ENCODE measurements at places on chromosomes 7 and 10.

DNA sequence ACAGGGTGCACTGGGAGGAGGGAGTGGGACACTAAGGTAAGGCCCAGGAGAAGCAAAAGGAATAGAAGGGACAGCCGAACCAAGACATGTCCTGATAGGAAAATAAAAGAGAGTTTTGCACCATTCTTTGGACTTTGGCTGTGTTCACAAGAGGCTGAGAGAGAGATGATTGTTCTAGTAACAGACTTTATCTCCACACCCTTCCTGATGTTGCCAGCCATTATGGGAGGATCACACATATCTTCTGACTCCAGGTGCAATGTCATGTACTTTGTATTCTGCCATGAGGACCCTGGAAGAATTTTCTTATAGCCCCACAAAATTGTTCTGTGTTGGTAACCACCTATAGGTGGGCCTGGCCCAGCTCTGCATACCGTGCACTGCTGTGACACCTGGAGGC is 11.4 kb downstream of the LSMEM1 start:
- no peak for DNase-seq

GRCh38 chr10:78860260-78860914 is 208.4 kb upstream of the ZMIZ1 start:
- no peak for DNase-seq

- peak; percentile 68 for DNase-seq
These were observed 48.6 kb upstream of the SLIT1 start for GRCh38 chr10:97234400-97234799.

DNA sequence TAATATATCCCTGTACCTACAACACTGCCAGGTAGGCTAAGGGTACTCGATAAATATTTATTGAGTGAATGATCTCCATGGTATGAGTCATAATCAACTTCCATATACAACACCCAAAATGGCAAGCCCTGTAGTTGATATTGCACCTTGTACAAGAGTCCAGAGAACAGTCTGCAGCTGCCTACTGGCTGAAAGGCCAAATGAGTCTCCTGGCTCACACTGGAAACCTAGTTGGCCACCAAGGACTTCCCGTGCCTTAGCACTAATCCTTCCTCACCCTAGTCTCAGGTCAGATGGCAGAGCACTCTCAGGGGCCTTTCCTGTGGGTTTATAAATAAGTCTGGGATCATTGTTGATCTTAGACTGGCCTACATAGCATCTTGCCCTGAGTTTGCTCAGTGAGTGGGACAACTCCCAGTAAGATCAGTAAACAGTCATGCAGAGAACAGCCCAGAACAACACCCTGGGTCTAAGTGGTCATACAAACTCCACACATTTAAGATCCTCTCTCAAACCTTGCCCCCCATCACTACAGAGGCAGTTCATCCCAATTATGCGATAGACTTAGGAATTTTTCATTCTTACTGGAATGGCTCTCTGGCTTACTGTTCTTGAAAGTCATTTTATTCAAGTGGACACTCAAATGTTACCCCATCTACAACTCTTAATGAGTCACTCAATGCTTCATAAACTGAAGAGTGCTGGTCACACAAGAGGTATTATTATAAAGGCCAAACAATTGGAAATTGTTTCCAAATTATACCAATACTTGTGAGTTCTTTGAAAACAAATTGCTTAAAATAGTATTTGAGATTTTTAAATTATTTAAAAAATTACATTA is 14.7 kb upstream of the SLC16A9 start:
- DNase-seq: no peak

GRCh38 chr7:139232377-139232717 is 1.3 kb downstream of the UBN2 start:
- DNase-seq: no peak

DNA sequence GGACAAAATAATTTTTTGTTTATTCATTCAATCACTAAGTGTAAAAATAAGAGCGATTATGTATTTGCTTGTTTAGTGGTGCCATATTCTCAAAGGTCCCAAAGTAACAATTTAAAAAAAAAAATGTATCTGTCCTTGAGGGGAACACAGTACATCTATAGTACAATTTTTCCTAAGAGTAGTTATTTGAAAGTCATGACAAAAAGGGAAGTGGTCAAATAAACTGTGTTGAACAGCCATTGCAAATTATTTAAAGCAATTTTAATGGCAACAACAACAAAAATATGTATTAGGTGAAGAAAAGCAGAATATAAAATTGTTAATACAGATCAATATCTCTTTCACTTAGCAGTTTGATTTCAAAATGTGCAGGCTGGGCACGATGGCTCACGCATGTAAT is 943.5 kb downstream of the CNTNAP2 start:
- DNase-seq: peak; percentile 9

DNA sequence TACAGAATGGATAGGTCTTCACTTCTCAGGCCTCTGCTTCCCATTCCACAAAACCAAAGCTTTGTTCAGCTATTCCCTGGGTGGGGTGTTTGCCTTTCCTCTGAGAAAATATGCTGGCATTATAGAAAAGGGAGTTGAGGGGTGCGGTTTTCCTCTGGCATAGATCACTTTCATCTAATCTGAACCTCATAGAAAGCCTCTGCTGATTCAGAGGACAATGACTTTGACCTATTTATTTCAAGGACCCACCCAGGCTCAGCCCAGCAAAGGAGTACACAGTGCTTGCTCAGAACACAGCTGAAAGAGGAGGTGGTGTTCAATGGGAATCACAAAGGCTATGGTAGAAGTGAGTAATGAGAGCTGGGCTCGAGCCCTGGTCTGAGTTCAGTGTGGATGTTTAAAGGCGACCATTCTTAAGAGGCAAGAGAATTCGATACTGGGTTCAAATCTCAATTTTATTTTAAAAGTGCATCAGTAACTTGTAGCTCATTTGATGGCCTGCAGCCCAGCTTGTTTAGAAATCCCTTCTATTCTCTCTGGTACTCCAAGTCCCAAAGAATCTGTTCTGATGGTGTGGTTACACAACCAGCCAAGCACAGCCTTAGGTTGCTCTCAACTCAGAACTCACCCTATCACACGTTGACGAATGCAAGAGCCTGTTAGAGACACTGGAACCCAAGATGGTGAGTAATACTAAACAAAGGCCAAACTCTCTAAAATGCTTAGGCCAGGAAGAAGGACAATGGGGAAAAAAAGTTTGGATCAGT is 1012.8 kb downstream of the LRMDA start:
- DNase-seq: no peak

- no peak for DNase-seq
These were observed 86.8 kb upstream of the ZMIZ1 start for GRCh38 chr10:78981970-78982281.

DNA sequence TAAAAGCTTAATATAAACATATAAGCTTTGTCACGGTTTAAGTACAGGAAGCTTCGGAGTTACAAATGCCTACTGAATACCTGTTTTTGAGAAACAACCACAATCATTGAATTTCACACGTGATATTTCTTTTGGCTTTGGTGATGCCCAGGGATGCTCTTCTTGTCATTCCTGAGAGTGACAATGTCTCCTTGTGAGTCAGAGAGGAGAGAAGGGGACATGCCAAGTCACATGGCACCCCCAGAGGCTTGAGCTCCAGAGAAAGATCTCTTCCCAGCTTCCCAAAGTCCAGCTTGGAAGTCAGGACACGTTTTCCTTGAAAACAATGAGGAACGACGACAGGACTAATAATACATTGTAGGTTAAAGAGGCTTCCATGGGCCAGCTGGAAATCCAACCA is 242.4 kb downstream of the ARHGAP21 start:
- no peak for DNase-seq

- DNase-seq: no peak
These were observed 252.1 kb downstream of the GLI3 start for GRCh38 chr7:41984888-41985287.

GRCh38 chr10:49564461-49565009 is 25.6 kb upstream of the ERCC6 start:
- no peak for DNase-seq

DNA sequence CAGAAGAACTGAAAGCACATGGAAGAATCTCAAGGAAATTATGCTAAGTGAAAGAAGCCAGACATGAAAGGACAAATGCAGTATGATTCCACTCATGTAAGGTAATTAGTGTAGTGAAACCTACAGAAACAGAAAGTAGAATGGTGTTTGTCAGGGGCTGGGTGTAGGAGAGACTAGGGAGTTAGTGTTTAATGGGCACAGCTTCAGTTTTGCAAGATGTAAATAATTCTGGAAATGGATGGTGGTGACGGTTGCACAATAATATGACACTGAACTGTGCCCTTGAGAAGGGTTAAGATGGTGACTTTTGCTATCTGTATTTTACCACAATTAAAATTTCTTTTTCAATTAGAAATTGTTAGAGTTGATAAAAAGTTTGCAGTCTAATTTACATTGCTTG is 157.3 kb upstream of the ADCY1 start:
- peak; percentile 41 for DNase-seq

- DNase-seq: no peak
These were observed 78.4 kb upstream of the ADO start for GRCh38 chr10:62726142-62726541.

DNA sequence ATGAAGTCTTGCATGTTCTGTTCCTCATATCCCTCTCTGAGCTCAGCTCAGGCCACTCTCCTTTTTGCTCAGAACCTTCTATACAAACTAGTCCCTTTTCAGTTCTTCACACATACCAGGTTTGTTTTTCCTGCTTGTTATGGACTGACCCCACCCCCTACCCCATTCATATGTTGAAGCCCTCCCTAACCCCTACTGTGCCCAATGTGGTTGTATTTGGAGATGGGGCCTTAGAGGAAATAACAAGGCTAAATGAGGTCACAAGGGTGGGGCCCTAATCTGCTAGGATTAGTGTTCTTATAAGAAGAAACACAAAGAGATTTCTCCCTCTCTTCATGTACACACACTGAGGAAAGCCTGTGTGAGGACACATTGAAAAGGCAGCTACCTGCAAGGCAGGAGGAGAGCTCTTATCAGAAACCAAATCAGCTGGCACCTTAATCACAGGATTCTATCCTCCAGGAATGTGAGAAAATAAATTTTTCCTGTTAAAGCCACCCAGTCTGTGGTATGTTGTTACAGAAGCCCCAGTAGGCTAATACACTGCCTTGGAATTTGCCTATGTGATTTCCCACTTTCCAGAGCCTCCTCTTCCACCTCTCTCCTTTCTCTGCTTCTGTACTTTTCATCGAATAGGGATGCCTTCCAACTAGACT is 67.3 kb upstream of the DNAJB12 start:
- DNase-seq: no peak

GRCh38 chr7:122629412-122629953 is 69.4 kb downstream of the RNF133 start:
- DNase-seq: no peak

DNA sequence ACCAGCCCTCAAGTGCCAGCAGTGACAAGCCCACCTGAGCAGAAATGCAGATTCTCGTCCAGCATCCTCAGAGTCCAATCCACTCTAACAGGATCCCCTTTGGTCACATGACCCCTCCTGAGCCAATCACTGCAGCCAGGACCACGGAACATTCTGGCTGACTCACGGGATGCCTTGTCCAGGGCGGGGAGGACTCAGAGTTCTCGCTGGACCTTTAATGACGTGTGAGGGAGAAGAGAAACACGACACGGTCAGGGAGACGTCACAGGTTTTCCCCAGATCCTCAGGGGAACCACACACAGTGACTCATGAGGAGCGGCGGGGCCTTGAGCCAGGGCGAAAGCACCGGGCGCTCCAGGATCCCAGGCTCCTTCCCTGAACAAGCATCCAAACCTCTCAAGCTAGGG is 155.7 kb downstream of the PTPRN2 start:
- no peak for DNase-seq

DNA sequence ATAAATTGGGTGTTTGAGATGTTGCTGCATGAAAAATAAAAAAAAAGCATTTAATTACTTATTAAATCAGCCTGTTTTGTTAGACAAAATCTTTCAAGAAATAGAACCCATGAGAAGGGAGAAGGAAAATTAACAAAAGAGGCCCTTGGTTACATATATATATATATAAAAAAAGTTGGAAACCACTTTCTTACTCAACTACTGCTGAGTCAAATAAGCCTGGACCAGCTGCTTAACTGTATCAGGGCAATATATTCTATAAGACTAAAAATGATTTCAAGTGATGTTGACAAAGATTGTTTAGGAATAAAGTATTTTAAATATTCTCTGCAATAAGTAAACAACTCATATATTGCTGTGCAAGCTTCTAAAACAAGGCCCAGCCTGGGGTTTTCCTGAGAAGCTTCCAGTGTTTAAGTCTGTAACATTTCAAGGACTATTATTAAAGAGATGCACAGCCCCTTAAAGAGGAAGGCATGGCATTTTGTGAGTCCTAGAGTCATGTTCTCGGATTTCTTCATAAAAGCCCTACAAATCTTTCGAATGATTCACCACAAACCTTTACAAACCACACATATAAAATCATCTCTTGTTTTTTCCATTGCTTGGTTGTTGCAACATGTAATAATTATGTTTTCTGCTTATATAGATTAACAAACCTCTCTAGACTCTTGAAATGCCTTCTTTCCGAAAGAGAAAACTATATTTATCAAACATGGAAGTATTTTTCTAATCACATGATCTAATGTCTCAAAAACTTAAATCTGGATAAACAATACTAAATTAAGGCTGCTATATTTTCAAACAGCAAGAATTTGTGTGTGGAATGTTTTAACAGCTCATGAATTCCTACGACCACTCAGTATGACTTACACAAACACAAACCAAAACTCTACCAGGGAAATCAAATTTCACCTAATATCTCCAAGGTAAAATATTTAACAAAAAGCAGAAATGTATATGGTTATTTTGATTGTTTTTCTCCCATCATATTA is 14.3 kb downstream of the JAZF1 start:
- DNase-seq: no peak

- DNase-seq: no peak
These were observed 21.5 kb downstream of the POLL start for GRCh38 chr10:101566333-101567164.

- no peak for DNase-seq
These were observed 127.8 kb upstream of the BTBD16 start for GRCh38 chr10:122143238-122143841.

DNA sequence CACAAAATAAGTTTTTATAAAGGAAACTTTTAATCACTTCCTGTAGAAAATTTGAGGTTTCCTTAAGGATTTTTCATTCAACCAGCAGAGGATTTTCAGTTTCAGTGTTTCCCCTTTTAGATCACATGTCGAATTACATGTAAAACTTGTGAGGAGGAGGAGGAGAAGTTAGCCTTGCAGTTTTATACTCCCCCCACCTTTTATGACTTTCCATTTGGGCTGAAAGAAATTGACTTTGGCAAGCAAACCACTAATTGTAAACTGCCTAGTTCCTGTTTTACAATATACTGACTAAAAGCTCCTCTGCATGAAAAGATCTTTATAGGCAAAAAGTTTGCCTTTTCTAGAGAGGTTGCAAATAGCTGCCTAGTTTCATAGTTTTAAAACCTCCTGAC is 3.0 kb downstream of the BAMBI start:
- DNase-seq: peak; percentile 82

GRCh38 chr7:154867068-154867467 is 135.9 kb downstream of the PAXIP1 start:
- DNase-seq: no peak

Data from OCI-M1 (cell line).